Nephron progenitor cell (in vitro differentiated cells): ENCODE measurements at places on chromosomes 11 and 22.
A peak's percentile ranks its signal among the peaks of the same experiment; 100 is the strongest.

DNA sequence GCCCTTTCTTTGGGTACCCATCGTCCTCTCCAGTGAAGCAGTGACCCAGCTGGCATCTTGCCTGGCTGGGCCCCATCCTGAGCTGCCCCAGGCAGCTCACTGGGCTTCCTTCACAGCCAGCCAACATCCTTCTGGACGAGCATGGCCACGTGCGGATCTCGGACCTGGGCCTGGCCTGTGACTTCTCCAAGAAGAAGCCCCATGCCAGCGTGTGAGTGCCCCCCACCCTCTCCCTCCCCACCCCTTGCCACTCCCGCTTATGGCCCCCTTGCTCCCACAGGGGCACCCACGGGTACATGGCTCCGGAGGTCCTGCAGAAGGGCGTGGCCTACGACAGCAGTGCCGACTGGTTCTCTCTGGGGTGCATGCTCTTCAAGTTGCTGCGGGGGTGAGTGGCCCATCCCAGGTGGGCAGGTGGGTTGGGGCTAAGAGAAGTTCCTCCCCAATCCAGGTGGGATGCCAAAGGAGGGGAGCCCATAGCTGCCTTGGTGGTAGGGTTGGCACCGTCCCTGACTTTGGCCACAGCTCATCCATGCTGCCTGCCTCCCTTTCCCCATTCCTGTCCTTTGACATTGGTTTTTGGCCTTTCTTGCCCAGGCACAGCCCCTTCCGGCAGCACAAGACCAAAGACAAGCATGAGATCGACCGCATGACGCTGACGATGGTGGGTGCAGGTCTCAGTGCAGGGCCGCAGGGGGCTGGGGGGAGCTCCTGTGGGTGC lies 6.8 kb upstream of the ANKRD13D start:
- DNase-seq: no peak

- no peak for DNase-seq
Measured at GRCh38 chr11:126521196-126521595, 165.7 kb downstream of the ST3GAL4 start.

- no peak for DNase-seq
Measured at GRCh38 chr11:13784855-13785254, 116.4 kb downstream of the FAR1 start.

- peak; percentile 66 for DNase-seq
Measured at GRCh38 chr22:39087881-39088684, 9.0 kb upstream of the APOBEC3H start.

DNA sequence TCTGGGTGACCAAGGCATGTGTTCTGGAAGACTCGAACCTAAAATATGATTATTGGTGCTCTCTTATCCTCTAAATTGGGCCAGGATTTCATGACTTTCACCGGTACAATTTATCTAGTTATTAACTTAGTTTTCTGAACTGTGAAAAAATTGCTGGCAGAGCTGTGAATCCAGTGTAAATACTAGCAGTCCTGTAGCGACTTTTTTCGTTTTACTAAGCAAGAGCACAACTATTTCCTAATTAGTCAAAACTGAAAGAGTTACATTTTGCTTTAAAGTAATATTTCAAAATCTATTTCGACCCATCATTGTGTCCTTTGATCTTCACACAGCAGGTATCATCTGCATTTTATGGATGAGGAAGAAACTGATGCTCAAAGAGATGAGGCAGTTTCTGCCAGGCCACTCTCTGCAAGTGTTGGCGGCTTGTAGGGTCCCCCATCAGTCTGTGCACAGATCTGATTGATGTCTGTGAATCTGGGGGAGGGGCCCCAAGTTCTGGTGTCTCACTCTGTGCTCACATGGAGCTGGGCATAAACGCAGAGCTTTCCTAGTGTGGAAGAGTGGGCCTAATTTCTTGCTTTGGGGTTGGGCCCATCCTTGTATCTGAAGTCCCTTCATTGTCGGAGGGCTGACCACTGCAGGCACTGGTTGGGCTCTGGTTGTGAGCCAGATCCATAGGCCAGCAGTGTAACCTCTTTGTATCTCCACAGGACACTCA lies 1.4 kb upstream of the TRMT2A start:
- peak; percentile 27 for DNase-seq

GRCh38 chr11:100748153-100748552 lies 61.1 kb downstream of the ARHGAP42 start:
- DNase-seq: no peak

DNA sequence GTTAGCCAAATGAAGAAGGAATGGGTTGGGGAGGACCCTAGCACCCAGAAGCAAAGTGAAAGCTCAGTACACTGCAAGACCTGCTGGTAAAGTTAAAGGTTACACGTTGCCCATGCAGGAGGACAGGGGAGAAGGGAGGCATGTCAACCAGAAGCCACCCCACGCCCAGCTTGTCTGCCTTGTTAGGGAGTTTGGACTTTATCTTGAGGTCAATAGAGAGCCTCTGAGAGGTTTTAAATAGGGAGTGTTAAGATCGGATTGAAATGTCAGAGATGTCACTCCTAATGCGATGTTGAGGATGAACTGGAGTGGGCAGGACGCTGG lies 18.7 kb upstream of the PEX26 start:
- no peak for DNase-seq

DNA sequence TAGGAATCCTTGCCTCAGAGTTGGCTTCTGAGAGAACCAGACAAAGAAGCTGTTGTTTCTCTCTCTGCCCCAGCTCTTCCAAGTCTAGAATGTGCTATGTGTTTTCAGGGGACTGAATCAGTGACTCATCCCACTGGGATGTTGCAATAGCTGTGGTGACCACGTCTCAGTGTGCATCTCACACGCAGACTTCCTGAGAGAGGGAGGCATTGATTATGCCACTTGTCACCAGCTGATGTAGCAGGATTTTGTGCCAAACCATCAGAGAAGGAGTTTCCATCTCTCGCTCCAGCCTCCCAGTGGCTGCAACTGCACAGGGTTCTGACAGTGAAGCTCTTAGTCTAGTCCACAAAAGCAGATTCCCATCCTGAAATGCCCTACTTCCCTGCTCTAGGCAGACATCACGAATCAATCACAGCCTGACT lies 455.8 kb downstream of the MIAT start:
- DNase-seq: no peak

DNA sequence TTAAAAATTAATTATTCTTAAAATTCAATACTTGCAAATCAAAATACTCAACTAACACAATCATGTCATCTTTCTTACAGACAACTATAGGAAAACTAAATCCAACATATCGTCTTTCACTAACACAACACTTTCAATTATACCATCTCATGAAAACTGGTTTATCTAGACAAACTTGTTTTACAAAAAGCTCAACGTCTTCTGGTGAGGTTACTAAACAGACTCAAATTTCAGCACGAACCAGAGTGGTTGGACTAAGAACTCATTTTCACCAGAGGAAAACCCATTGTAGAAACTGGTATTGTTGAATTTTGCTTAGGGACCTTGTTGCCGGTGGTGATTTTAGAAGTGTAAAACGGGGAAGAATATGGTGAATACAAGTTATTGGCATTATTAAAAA lies 52.2 kb downstream of the NUP98 start:
- DNase-seq: no peak

DNA sequence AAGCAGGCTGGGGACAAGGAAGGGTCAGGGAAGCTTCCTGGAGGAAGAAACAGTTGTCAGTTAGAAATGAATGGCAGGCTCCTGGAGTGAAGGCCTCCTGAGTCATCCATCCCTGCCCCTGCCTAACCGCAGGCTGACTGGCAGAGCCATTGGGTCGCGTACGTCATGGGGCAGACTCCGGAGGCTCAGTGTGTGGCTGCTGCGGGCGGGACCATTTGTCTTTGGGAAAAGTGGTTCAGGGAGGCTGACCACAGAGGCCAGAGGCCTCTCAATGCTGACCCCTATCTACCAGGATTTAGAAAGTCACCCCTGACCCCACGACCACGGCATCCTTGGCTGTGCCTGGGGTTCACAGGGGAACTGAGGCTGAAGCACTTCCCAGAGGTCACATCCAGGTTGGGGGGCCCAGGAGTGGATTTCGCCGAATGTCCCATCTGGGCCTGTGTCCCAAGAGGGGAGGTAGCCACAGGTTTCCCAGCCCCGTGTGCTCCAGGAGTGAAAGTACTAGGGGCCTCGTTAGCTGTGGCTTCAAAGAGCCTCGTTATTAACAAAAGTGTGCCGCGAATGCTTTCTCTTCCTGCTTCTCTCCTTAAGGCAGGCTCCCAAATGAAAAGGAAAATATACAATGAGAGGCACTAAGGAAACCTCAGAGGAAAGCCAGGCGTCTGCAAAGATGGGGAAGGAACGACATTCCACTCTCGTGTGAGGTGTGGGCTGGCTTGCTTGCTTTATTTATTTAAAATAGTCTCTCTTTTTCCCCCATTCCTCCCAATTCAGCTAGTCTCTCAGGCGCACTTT lies 58.9 kb downstream of the FLRT1 start:
- DNase-seq: no peak

GRCh38 chr22:23060612-23061400 lies 9.5 kb upstream of the GNAZ start:
- no peak for DNase-seq
